NT2/D1 (cell line): ENCODE measurements at places on chromosomes 6 and 20.
A peak's percentile ranks its signal among the peaks of the same experiment; 100 is the strongest.

DNA sequence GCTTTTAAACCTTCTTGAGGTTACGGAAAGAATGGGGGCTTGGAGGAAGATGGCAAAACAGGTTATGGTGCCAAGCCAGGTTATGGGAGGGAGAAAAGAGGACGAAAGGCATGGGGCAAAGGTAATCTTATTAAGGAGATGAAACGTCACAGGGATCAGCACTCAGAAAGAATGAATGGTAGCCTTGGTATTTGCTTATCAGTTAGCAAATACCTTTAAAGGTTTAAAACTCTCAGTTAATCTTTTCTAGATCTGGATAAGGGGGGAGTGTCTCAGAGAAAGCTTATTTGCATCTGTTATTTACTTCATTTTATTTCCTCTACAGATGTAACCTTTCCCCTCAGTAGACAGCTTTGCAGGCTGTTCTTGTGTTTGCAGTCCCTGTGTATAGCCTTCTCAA is 55.5 kb upstream of the EEF1E1 start:
- DNase-seq: no peak

DNA sequence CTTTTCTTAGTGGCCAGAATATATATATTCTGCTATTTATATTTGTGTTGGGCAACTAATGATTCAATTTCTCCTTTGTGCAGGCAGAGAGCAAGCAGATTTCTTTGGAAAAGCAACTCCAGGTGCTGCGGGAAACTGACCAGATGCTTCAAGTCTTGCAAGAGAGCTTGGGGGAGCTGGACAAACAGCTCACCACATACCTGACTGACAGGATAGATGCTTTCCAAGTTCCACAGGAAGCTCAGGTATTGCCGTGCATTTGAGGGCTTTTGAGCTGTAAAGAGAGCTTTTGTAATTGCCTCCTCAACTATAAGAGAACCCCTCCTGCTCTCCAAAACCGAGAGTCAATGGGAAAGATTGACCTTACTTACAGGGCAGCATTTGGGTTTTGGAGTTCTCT is 203.5 kb downstream of the UTRN start:
- DNase-seq: peak; percentile 11

DNA sequence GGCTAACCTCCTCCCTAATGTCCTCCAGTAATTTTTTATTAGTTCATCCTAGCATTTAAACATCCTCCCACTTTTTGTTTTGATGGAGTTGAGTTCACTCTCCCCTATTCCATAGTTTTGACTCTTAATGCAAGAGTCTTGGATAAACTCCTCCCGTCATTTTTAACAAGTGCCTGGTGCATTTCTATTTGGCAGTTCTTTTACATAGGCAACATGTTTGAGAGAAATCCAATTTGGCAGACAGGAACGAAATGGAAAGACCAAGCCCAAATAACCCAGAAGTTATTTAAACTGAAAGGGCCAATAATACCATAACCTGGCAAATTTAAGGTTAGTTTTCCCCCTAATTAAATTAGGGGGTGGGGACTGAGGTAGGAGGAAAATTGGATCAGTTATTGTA is 291.5 kb upstream of the MANEA start:
- DNase-seq: no peak

DNA sequence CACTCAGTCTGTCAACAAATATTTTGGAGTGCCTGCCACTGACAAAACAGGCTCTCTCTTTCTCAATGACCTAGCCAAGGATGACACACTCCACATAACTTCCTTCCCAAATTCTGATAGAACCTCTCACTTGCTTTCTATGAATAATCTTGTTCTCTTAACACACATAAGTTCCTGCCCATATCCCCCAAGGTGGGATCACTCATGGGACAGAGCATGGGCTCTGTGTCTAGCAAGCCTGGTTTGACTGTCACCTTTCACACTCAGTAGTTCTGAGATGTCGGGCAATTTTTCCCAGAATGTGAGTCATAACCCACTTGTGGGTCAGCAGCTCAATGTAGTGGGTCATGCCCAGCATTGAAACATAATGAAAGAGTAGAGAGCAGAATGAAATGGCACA is 78.1 kb downstream of the LRFN2 start:
- no peak for DNase-seq

DNA sequence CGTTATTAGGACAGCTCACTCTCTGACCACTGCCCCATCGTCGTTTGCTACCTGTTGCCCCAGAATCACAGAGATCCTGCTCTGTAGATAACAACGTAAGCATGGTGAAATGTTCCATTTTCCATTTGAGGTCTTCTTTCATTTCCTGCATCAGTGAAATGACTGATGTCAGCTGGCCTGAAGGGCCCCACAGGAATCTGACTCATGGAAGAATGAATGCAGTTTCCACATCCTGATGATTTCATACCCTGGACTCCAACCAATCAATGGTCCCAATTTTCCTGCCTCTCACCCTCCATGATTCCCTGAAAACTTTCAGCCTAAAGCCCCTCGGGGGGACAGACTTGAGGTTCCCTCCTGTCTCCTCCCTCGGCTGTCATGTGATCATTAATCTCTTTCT is 394.4 kb upstream of the CDH4 start:
- no peak for DNase-seq

DNA sequence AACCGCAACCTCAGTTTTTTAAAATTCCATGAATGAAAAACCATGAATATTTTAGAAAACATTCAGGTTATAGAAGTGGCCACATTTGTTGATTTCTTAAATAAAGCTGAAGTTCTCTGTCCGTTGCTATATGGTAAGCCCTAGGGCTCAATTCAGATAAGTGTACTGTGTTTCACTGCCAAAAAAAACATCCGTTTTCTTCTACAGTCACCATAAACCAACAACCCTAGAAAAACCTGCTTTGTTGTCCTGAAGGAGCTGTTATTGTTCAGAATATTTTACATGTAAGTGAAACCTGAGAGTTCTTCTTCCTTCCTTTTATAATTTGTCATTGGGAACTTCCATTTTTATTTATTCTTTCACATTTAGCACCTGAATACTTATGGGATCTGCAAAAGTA is 274.1 kb downstream of the TFAP2A start:
- DNase-seq: no peak

DNA sequence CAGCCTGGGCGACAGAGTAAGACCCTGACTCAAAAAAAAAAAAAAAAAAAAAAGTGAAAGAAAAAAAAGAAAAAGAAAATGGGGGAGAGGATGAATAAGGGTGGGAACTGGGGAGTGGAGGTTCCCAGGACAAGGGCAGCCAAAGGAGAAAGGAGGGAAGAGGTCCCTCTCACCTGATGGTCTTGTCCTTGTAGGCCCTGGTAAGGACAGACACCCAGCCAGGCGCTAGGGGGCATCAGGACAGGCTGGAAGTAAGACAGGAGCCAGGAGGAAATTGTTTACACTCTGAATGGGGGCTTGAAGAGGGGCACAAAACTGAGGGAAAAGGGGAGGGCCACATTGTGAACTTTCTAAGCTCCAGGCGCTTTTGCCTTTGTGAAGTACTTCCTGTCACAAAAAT is 2.3 kb upstream of the ALDH5A1 start:
- no peak for DNase-seq

DNA sequence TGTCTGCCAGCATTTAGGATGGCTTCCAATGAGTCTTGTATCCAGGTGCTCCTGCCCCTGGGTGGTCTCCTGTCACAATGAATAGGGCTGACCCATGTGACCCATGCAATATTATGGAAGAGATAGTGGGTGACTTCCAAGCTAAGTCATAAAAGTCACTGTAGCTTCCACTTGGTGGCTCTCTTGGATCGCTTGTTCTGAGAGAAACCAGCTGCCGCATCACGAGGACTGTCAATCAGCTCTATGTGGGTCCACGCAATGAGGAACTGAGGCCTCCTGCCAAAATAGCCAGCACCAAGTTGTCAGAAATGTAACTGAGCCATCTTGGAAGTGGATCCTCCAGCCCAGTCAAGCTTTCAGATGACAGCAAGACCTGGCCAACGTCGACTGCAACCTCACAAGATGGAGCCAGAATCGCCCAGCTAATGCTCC is 14.9 kb upstream of the MATN4 start:
- DNase-seq: no peak

- DNase-seq: no peak
Measured at GRCh38 chr6:136787726-136788068, 4.6 kb downstream of the MAP3K5 start.

GRCh38 chr20:21523281-21523868 is 9.5 kb upstream of the NKX2-2 start:
- DNase-seq: no peak

- no peak for DNase-seq
Measured at GRCh38 chr6:48229841-48230240, 118.8 kb upstream of the PTCHD4 start.
